ENCODE measurements at places on chromosomes 2 and 18. TPM values are rescaled to one million over a fixed set of nuclear protein-coding genes. Genes with fewer than 3 reads are reported as not detected.
A peak's percentile ranks its signal among the peaks of the same experiment; 100 is the strongest.

DNA sequence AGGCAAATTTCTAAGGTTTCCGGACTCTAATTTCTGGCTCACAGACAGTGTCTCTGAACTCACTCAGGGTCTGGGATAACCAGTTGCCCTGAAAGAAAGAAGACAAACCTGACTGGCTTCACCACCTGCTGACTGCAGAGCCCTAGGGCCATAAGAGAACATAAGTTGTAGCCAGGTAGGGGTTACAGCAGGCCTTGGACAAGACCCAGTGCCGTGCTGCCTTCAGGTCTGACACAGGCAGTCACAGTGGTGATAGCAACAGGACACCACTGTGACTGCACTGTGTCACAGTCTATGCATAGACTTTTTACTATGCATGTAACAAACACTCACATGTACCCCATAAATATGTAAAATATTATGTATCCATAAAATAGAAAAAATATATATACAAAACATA lies 508.5 kb downstream of the PID1 start:
- no peak overlapping the region for H3K27ac ChIP-seq
- no peak for DNase-seq
- no peak overlapping the region for H3K4me3 ChIP-seq
- no peaks in the 10 kb centered on the region for H3K27me3 ChIP-seq
- H3K4me1 ChIP-seq, result no peaks in the 10 kb centered on the region
- H3K36me3 ChIP-seq, result no peaks in the 10 kb centered on the region

DNA sequence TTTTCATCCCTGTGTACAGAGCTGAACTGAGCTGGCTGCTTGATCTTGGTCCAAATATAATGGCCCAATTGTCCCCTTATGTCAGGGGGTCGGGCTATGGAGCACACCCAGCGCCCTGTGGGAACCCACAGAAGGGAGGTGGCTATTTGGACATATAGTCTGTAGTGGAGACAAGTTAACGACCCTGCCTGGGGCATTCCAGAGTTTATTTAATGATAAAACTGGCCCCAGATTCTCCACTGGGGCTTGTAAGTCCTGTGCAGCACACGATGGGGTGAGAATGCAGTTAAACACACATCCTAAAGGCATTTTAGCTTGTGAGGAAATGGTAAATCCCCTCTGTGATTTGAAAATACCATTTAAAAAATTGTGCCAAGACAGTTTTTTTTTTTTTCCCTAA lies 72.9 kb downstream of the QPCT start:
- H3K27ac ChIP-seq, result no peak overlapping the region
- no peak overlapping the region for H3K4me3 ChIP-seq
- H3K36me3 ChIP-seq, result no peaks in the 10 kb centered on the region
- no peak for DNase-seq
- no peaks in the 10 kb centered on the region for H3K4me1 ChIP-seq
- H3K27me3 ChIP-seq, result no peaks in the 10 kb centered on the region

GRCh38 chr2:28068527-28068926 lies 178.0 kb downstream of the BABAM2 start:
- no peaks in the 10 kb centered on the region for H3K27me3 ChIP-seq
- DNase-seq, result no peak
- H3K36me3 ChIP-seq, result peaks cover 3% of the 10 kb centered on the region
- no peak overlapping the region for H3K27ac ChIP-seq
- no peaks in the 10 kb centered on the region for H3K4me1 ChIP-seq

DNA sequence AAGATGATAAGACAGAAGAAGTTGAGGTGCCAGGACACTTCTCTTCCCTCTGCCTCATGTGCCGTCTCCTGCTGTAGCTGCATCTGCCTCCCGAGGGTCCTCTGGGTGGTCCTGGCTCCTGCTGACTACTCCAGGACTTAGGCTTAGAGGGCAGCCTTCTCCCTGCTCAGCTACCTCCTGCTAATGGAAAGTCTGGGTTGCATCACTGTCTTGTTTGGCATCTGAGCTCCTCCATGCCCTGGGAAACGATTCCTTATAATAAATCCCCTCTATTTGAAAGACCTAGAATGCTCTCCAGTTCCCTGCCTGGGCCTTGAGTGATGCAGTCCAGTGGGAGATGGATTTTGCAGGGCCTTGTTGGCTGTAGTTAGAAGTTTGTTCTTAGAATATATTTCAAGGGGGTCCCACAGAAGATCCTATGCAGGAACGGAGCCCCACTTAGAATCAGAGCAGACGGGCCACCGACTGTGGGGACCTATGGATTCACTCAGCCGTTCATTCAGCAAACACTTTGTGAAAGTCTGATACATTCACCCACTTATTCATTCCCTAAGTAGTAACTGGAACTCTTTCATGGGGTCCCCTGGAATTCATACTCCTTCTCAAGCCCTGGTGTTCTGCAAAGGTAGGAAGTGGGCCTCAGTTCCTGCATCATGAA lies 269.8 kb upstream of the HDAC4 start:
- DNase-seq, result no peak
- no peaks in the 10 kb centered on the region for H3K4me1 ChIP-seq
- H3K27me3 ChIP-seq, result no peaks in the 10 kb centered on the region
- no peak overlapping the region for H3K4me3 ChIP-seq

PLGLB1 gene
- 1.7 TPM for polyA plus RNA-seq

- peaks cover 13% of the 10 kb centered on the region for H3K4me1 ChIP-seq
- no peak for DNase-seq
- H3K27me3 ChIP-seq, result no peaks in the 10 kb centered on the region
- no peak overlapping the region for H3K4me3 ChIP-seq
- H3K27ac ChIP-seq, result no peak overlapping the region
Observed at GRCh38 chr2:230129343-230129742, 60.6 kb upstream of the SLC16A14 start.

DNA sequence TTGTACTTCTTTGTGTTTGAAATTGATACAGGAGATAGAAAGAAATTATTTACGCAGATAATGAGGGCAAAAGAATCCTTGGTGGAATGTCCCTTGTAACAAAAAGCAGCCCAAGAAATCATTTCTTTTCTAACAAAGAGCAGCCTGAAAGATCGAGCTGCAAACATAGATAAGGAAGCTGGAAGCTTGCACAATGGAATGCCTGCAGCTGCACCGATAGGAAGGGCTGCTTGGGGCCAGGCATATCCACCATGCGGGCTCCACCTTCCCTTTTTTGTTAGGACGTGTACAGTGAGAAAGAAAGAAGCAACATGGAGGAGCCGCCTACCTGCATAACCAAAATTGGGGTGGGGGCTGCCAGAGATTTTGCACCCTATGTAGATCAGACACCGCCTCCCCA lies 568.7 kb downstream of the METTL4 start:
- H3K27ac ChIP-seq, result no peak overlapping the region
- no peaks in the 10 kb centered on the region for H3K36me3 ChIP-seq
- DNase-seq, result no peak
- H3K4me1 ChIP-seq, result no peaks in the 10 kb centered on the region
- H3K27me3 ChIP-seq, result no peaks in the 10 kb centered on the region
- H3K4me3 ChIP-seq, result no peak overlapping the region

- H3K27me3 ChIP-seq, result no peaks in the 10 kb centered on the region
- peaks cover 25% of the 10 kb centered on the region for H3K36me3 ChIP-seq
- no peak overlapping the region for H3K4me3 ChIP-seq
- H3K27ac ChIP-seq, result no peak overlapping the region
- DNase-seq, result no peak
Observed at GRCh38 chr2:229798446-229799155, 84.2 kb upstream of the DNER start.

- DNase-seq, result no peak
- no peaks in the 10 kb centered on the region for H3K27me3 ChIP-seq
- H3K4me3 ChIP-seq, result no peak overlapping the region
- H3K4me1 ChIP-seq, result no peaks in the 10 kb centered on the region
- no peaks in the 10 kb centered on the region for H3K36me3 ChIP-seq
- H3K27ac ChIP-seq, result no peak overlapping the region
Observed at GRCh38 chr2:239818531-239819011, 206.6 kb downstream of the NDUFA10 start.

- no peaks in the 10 kb centered on the region for H3K27me3 ChIP-seq
- DNase-seq, result no peak
- no peaks in the 10 kb centered on the region for H3K36me3 ChIP-seq
Observed at GRCh38 chr2:119088416-119088815, 70.1 kb downstream of the C1QL2 start.

NYAP2 gene
- 0.12 TPM for polyA plus RNA-seq

DNA sequence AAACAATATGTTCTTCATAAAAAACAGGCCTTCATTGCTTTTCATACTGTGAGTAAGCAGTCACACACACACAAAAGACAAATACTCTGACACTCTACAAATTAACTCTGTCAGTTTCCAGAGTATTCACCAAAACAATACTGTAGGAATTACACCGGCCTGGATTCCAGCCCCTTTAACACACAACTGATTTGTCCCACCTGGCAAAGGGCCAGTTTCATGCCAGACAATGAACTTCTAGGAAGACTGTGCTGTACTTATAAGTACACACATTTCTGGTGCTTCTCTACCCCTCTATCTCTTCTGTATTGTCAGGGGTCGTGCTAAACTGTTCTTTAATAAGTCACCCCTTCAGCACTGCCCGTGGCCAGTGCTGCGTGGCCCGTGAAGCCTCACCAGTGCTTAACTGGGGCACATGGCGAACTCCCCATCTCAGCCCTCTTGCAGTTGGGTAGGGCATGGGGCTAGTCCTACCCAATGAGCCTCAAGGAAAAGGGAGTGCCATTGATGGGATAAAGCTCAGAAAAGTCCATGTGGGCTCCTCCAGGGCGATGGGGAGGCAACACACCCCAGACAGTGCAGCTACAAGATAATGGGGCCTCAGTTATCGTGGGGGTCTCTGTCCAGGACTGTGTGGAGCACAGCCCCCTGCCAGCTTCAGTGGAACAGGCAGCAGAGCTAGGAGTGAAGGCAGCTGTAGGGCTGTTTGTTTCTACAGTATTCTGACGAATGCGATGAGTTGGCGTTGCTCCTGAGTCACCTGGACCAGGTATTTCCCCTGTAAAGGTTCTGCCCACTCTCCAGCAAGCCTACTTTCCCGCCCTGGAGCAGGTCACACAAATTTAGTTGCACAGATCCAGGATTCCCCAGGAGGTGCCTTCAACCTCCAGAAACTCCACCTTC lies 99.0 kb downstream of the SP3 start:
- H3K36me3 ChIP-seq, result no peaks in the 10 kb centered on the region
- H3K4me3 ChIP-seq, result no peak overlapping the region
- H3K27me3 ChIP-seq, result no peaks in the 10 kb centered on the region

- no peak overlapping the region for H3K4me3 ChIP-seq
- H3K4me1 ChIP-seq, result no peaks in the 10 kb centered on the region
- peak; percentile 13 for DNase-seq
- no peaks in the 10 kb centered on the region for H3K36me3 ChIP-seq
Observed at GRCh38 chr2:137910641-137911040, 53.6 kb upstream of the HNMT start.

NDC80 gene
- 1.7 TPM for polyA plus RNA-seq

ZNF236 gene
- 8.9 TPM for polyA plus RNA-seq

GYPC gene
- 111 TPM for polyA plus RNA-seq

REEP1 gene
- not detected for polyA plus RNA-seq

- H3K36me3 ChIP-seq, result no peaks in the 10 kb centered on the region
- H3K27ac ChIP-seq, result no peak overlapping the region
- DNase-seq, result no peak
- H3K4me1 ChIP-seq, result no peaks in the 10 kb centered on the region
Observed at GRCh38 chr2:19648583-19648982, 253.2 kb downstream of the TTC32 start.

GPR155 gene
- polyA plus RNA-seq, result 4.2 TPM

- H3K27me3 ChIP-seq, result no peaks in the 10 kb centered on the region
- H3K4me3 ChIP-seq, result no peak overlapping the region
- H3K36me3 ChIP-seq, result no peaks in the 10 kb centered on the region
- H3K4me1 ChIP-seq, result no peaks in the 10 kb centered on the region
Observed at GRCh38 chr2:137769406-137769805, 194.9 kb upstream of the HNMT start.

DNA sequence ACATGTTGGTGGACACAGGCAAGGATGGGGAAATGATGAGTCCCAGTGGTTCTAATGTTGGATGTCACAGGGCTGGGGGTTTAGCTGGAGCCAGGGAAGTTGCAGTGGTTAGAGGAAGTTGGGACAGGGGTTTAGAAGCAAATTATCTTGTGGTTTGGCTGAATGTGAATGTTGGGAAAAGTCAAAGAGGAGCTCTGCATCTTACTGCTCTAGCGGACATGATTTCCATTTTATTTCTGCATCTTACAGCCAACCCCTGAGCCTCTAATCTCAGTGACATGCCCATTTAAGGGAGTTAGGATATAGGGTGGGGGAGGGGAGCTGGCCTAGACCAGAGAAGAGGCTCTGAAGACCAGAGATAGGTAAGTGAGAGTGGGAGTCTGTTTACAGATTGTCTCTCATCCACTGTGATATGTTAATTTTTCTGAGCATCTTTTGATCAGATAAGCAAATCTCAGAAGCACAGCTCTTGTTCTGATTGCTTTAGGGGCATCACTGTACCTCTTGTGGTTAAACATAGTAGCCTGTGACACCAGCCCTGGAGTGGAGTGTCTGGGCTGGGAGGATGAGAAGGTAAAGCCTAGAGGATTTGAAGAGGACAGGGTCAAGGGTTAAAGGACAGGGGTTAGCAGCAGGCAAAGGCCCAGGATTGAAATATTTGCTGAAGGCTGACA lies 43.6 kb downstream of the SETBP1 start:
- DNase-seq, result peak; percentile 25
- H3K4me3 ChIP-seq, result no peak overlapping the region
- H3K4me1 ChIP-seq, result peaks cover 89% of the 10 kb centered on the region
- H3K27me3 ChIP-seq, result no peaks in the 10 kb centered on the region
- H3K36me3 ChIP-seq, result peaks cover 8% of the 10 kb centered on the region

- H3K27me3 ChIP-seq, result no peaks in the 10 kb centered on the region
- H3K4me1 ChIP-seq, result no peaks in the 10 kb centered on the region
- H3K4me3 ChIP-seq, result no peak overlapping the region
- H3K36me3 ChIP-seq, result no peaks in the 10 kb centered on the region
- DNase-seq, result no peak
Observed at GRCh38 chr18:63677500-63678225, 16.0 kb upstream of the SERPINB3 start.

CTAGE1 gene
- polyA plus RNA-seq, result not detected

SATB2 gene
- polyA plus RNA-seq, result 0.13 TPM

- no peaks in the 10 kb centered on the region for H3K27me3 ChIP-seq
- H3K4me3 ChIP-seq, result no peak overlapping the region
- no peak for DNase-seq
- no peak overlapping the region for H3K27ac ChIP-seq
Observed at GRCh38 chr2:37786854-37787253, 115.4 kb upstream of the CDC42EP3 start.

CAPN13 gene
- not detected for polyA plus RNA-seq

DNA sequence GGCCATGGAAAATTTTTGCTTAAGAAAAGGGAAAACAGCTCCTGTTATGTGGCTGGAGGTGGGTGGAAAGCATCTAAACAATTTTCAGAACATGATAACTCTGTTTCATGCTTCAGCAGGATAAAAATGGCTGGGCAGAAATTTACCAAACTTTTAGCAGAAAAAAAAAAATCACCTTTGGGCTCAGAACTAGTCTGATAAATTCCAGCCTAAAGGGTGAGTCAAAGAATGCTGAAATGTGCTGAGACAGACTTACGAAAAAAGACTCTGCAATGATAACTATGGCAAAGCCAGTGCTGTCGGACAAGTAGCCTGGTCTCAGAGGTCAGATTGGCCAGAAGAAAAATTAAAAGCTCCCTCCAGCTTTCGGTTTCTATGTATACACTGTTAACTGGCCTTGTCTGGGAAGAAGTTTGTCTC lies 123.6 kb downstream of the LRATD1 start:
- H3K27ac ChIP-seq, result no peak overlapping the region
- H3K27me3 ChIP-seq, result no peaks in the 10 kb centered on the region
- DNase-seq, result no peak
- H3K4me1 ChIP-seq, result no peaks in the 10 kb centered on the region
- no peaks in the 10 kb centered on the region for H3K36me3 ChIP-seq
- no peak overlapping the region for H3K4me3 ChIP-seq

- H3K27ac ChIP-seq, result no peak overlapping the region
- no peaks in the 10 kb centered on the region for H3K36me3 ChIP-seq
- H3K27me3 ChIP-seq, result no peaks in the 10 kb centered on the region
- no peak overlapping the region for H3K4me3 ChIP-seq
- no peak for DNase-seq
Observed at GRCh38 chr2:120601566-120601965, 134.1 kb upstream of the GLI2 start.

Data from B cell (primary cell).